ENCODE measurements at places on chromosomes 4 and X. TPM values are rescaled to one million over a fixed set of nuclear protein-coding genes. Genes with fewer than 3 reads are reported as not detected.

Gene RPL39
- 3,978 TPM for total RNA-seq

- DNase-seq: no peak
- no peaks in the 10 kb centered on the region for H3K36me3 ChIP-seq
- H3K4me1 ChIP-seq: peaks cover 34% of the 10 kb centered on the region
- H3K27ac ChIP-seq: no peak within 1 kb of the TSS
- H3K27me3 ChIP-seq: peaks cover 64% of the 10 kb centered on the region
Observed at GRCh38 chr4:78057135-78057599, at the start of gene FRAS1. FRAS1 (plus strand) TSS chr4:78057323; CDS start chr4:78058010, 687 bp downstream.

Gene TREX2
- 1.4 TPM for total RNA-seq

DNA sequence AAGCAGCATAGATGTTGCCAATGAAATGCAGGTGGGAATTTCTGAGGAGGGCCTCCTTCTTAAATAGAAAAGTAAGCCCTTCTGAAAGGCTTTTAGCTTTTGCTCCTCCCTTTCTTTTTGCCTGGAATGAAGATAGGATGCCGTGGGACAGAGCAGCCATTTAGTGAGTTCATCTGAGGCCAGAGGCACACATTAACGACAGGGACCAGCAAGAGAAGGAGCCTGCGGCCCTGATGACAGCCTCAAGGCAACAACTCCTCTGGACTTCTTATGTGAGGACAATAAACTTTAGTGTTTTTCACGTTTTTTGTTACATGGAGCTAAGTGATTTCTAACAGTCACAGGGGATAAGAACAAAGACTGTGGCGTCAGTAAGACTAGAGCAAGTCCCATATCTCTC, 1.1 kb upstream of the BDH2 start:
- no peak overlapping the region for H3K4me3 ChIP-seq
- no peak overlapping the region for H3K27ac ChIP-seq
- no peaks in the 10 kb centered on the region for H3K36me3 ChIP-seq
- no peak for DNase-seq
- H3K27me3 ChIP-seq: no peaks in the 10 kb centered on the region
- H3K4me1 ChIP-seq: peaks cover 14% of the 10 kb centered on the region

Gene PCSK1N
- 3.5 TPM for total RNA-seq

- peaks cover 26% of the 10 kb centered on the region for H3K4me1 ChIP-seq
- no peaks in the 10 kb centered on the region for H3K27me3 ChIP-seq
- H3K4me3 ChIP-seq: peak within 1 kb of the TSS; percentile 91
- H3K27ac ChIP-seq: peak within 1 kb of the TSS; percentile 98
Observed at GRCh38 chr4:139301113-139301820, at the start of gene NAA15. NAA15 (plus strand) TSS chr4:139301505; CDS start chr4:139301778, 273 bp downstream.

DNA sequence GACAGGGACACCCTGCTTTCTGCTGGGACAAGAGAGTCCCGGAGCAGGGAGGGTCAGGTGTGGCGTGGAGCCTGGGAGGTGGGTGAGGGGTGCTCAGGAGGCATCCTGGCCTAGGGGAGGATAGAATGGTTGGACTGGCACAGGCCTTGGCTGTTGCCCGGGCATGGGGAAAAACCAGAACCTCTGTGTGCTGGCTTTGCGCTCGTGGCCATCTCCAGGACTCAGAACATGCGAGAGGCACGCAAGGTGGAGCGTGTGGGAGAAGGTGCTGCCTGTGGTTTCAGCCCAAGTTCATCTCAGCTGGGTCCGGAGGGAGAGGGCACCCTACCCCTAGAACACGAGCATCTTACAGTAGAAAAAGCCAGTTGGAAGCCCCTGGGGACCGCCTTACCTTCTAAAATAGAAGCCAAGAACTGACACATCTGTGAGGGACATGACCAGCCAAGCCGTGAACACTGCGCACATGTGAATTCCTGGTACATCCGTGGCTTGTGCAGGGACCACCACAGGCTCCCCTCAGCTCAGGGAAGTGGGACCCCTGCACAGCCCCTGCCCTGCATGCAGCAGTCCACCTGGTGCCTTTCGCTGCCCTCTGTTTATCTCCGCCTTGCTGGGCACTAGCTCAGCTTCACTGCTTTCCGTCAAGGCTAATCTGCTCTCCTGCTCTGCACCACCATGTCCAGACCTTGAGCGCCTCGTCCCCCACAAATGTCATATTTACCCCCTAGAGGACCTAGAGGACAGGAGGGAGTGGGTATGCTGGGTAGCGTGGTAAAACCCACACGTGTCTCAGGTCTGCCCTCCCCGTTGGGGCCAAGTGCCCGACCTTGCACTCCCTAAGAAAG, 13.5 kb downstream of the MSANTD1 start:
- H3K27me3 ChIP-seq: no peaks in the 10 kb centered on the region
- H3K4me1 ChIP-seq: no peaks in the 10 kb centered on the region
- H3K27ac ChIP-seq: no peak overlapping the region
- no peaks in the 10 kb centered on the region for H3K36me3 ChIP-seq
- no peak overlapping the region for H3K4me3 ChIP-seq

DNA sequence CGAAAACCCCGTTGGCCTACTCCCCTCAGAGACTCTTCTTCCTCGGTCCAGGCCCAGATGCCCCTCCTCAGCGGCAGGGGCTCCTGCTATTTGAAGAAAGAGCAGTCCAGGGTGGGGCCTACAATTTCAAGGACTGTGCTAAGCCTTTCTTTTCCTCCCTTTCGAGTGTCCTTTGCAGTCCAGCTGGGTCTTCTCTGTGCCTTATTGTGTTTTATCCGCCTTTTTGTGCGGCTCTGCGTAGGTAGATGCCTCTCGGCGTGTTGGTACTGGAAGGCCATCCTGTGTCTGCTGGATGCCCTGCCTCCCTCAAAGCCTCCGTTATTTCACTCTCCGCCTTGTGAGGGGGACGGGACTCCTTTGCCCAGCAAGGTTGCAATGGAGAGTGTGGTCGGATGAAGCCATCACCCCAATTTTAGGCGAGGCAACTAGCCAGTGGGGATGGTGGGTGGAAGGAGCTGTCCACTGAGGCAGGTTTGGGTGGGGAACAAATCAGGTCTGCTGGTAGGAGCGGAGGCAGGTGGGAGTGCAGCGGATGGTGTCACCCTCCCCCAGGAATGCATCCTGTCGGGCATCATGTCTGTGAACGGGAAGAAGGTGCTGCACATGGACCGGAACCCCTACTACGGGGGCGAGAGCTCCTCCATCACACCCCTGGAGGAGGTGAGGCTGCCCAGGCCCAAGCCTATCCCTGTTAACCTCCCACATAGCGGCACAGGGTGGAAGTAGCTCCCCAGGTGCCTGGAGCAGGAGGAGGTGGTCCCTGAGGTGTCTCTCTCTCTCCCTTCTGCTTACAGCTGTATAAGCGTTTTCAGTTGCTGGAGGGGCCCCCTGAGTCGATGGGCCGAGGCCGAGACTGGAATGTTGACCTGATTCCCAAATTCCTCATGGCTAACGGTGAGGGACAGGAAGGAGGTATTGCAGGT, 1.3 kb downstream of the GDI1 start:
- DNase-seq: no peak
- H3K4me1 ChIP-seq: peaks cover 52% of the 10 kb centered on the region
- H3K27ac ChIP-seq: no peak overlapping the region
- peak overlapping the region; percentile 59 for H3K4me3 ChIP-seq
- H3K27me3 ChIP-seq: no peaks in the 10 kb centered on the region

DNA sequence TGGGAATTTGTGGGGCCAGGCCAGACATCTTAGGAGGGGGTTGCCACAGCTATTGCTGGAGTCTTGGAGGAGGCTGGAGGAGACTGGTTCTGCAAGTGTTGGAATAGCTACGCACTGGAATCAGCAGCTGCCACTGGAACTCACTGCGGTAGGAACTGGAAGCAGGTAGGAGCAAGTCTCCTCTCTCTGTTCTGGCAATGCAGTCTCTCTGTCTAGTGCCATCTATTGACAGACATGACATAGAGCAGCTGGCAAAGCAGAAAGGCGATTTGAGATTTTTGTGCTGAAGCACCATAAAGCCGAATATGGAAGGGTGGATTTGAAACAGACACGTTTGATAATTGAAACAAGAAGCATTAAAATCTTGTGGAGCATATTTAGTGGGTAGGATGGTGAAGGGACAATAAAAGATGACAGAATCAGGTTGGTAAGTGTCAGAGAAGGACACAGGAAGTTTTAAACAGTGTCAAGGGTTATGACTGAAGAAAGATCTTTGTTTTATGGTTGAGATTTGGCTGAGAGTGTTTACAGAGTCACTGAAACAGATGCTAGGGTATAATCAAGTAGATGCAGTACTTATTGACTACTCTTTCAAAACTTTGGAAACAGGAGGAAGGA, 23.5 kb upstream of the SYNPO2 start:
- no peak for DNase-seq
- H3K27ac ChIP-seq: no peak overlapping the region
- H3K27me3 ChIP-seq: no peaks in the 10 kb centered on the region
- no peaks in the 10 kb centered on the region for H3K36me3 ChIP-seq
- H3K4me1 ChIP-seq: peaks cover 4% of the 10 kb centered on the region
- no peak overlapping the region for H3K4me3 ChIP-seq

- H3K36me3 ChIP-seq: no peaks in the 10 kb centered on the region
- H3K4me3 ChIP-seq: no peak overlapping the region
- no peaks in the 10 kb centered on the region for H3K4me1 ChIP-seq
- H3K27ac ChIP-seq: no peak overlapping the region
- H3K27me3 ChIP-seq: no peaks in the 10 kb centered on the region
- no peak for DNase-seq
Observed at GRCh38 chrX:151988706-151989299, 14.3 kb upstream of the GABRE start.

Gene PPP2R2C
- total RNA-seq: not detected

- no peaks in the 10 kb centered on the region for H3K27me3 ChIP-seq
- no peaks in the 10 kb centered on the region for H3K36me3 ChIP-seq
- DNase-seq: peak; percentile 15
- H3K27ac ChIP-seq: peak overlapping the region; percentile 72
- H3K4me1 ChIP-seq: peaks cover 7% of the 10 kb centered on the region
Observed at GRCh38 chr4:83285055-83285407, 433 bp upstream of the COQ2 start.

Gene CFAP99
- total RNA-seq: not detected

GRCh38 chr4:142044271-142044670, 407.9 kb downstream of the IL15 start:
- H3K27me3 ChIP-seq: no peaks in the 10 kb centered on the region
- no peak overlapping the region for H3K27ac ChIP-seq
- DNase-seq: no peak
- no peak overlapping the region for H3K4me3 ChIP-seq

DNA sequence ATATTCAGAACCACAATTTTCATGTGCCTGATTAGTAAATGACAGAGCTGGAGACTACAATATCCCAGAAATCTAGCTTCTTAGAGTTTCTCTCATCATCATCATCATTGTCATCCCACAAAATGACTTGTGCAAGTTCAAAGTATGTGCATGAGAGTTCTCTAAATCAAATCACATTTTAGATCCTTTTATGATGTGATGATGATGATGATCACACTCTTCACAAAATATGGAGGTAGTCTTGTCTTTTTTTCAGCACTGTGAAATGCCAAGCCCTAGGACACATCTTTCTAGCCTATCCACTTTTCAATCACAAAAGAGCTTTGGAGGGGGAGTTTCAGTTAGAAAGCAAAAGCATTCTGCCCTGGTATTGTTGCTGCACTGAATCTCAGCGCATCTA, 7.4 kb downstream of the MBNL3 start:
- no peak for DNase-seq
- H3K27ac ChIP-seq: peak overlapping the region; percentile 65
- no peaks in the 10 kb centered on the region for H3K27me3 ChIP-seq
- no peak overlapping the region for H3K4me3 ChIP-seq

Gene LDOC1
- 5.9 TPM for total RNA-seq

- no peaks in the 10 kb centered on the region for H3K27me3 ChIP-seq
- no peaks in the 10 kb centered on the region for H3K36me3 ChIP-seq
- no peak overlapping the region for H3K27ac ChIP-seq
- no peak for DNase-seq
- no peaks in the 10 kb centered on the region for H3K4me1 ChIP-seq
Observed at GRCh38 chr4:51942108-51942832, 77.9 kb downstream of the LRRC66 start.

DNA sequence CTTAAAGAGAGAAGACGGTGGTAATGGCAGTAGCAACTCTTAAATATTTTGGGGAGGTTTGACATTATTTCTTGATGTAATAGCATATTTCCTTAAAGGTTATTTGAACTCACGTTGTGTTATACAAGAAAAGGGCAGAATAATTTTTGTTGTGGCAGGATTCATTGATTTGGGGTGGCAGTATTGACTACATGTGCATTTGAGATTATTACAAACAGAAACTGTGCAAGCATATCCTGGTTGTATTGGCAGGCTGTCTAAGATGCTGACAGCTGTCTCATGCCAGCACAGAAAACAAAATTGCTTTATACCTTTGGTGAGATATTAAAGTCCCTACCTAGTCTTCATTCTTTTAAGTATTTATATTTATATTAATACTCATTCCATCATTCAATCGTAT, 300.7 kb upstream of the MAGEC2 start:
- no peak overlapping the region for H3K4me3 ChIP-seq
- H3K4me1 ChIP-seq: no peaks in the 10 kb centered on the region
- H3K36me3 ChIP-seq: no peaks in the 10 kb centered on the region

Gene FANCB
- 1.6 TPM for total RNA-seq

GRCh38 chrX:122868631-122869030, 315.4 kb upstream of the GRIA3 start:
- H3K36me3 ChIP-seq: no peaks in the 10 kb centered on the region
- H3K27ac ChIP-seq: no peak overlapping the region
- no peaks in the 10 kb centered on the region for H3K4me1 ChIP-seq

GRCh38 chrX:21725496-21725895, 32.4 kb downstream of the SMPX start:
- H3K36me3 ChIP-seq: no peaks in the 10 kb centered on the region
- no peak for DNase-seq
- H3K4me3 ChIP-seq: no peak overlapping the region

- H3K27ac ChIP-seq: no peak overlapping the region
- H3K27me3 ChIP-seq: no peaks in the 10 kb centered on the region
- DNase-seq: no peak
Observed at GRCh38 chr4:119825696-119826095, 197.1 kb upstream of the PDE5A start.

Gene ADH7
- total RNA-seq: not detected

- H3K4me3 ChIP-seq: no peak overlapping the region
- H3K36me3 ChIP-seq: no peaks in the 10 kb centered on the region
- H3K27me3 ChIP-seq: peaks cover 31% of the 10 kb centered on the region
- H3K27ac ChIP-seq: no peak overlapping the region
- no peaks in the 10 kb centered on the region for H3K4me1 ChIP-seq
- no peak for DNase-seq
Observed at GRCh38 chr4:41857226-41857641, 78.0 kb upstream of the TMEM33 start.

Gene TCEAL5
- not detected for total RNA-seq

DNA sequence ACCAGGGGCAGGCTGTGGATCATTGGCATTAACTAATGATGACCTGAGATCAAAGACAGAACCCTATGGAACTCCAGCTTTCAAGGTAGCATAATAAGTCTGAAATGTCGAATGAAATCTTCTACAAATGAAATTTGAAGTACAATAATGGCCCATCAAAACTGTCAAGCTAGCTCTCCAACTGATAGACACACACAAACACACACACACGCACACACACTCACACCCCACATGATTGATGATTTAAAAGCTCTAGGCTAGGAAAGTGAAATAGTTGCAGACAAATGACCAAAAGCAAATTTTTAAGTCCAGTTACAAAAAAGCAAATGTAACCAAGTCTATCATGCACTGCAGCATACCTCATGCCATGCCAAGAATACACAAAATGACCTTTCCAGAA, 655.7 kb downstream of the C4orf33 start:
- no peaks in the 10 kb centered on the region for H3K36me3 ChIP-seq
- no peak overlapping the region for H3K4me3 ChIP-seq
- H3K27ac ChIP-seq: no peak overlapping the region
- H3K27me3 ChIP-seq: no peaks in the 10 kb centered on the region
- H3K4me1 ChIP-seq: no peaks in the 10 kb centered on the region
- DNase-seq: no peak

Data from CD4-positive, alpha-beta T cell (primary cell).